ENCODE measurements at places on chromosomes 3 and 15.

- no peak for DNase-seq
Observed at GRCh38 chr3:193016437-193016901, 98.8 kb upstream of the MB21D2 start.

GRCh38 chr3:179652447-179653095 is at the start of gene USP13:
Gene USP13 (plus strand): TSS chr3:179653040. CDS start chr3:179653226, 186 bp downstream.
- DNase-seq = peak; percentile 54

- DNase-seq = no peak
Observed at GRCh38 chr15:101004986-101005747, 86.0 kb downstream of the LRRK1 start.

DNA sequence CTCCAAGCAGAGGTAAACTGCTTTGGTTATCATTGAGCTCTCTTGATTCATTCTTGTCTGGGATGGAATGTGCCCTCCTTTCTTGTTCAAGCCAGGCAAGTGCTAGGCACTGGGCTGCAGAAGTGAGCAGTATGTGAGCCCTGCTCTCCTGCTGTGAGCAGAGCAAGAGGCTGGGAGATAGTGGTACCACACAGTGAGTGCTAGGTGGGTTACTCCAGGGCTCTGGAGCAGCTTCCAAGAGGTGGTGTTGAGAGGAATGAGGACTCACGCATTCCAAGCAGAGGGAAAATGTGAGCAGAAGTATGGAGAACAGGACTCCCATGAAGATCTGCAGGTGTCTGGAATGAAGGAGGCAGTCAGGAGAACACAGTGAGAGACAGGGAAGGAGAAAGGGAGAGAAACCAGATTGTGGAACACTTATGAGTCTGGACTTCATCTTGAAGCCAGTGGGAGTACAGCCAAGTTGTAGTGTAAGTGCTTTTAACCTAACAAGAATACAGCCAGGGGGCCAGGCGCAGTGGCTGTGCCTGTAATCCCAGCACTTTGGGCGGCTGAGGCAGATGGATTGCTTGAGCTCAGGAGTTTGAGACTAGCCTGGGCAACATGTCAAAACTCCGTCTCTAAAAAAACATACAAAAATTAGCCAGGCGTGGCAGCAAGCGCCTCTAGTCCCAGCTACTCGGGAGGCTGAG is 199.9 kb upstream of the CTDSPL start:
- DNase-seq = no peak

DNA sequence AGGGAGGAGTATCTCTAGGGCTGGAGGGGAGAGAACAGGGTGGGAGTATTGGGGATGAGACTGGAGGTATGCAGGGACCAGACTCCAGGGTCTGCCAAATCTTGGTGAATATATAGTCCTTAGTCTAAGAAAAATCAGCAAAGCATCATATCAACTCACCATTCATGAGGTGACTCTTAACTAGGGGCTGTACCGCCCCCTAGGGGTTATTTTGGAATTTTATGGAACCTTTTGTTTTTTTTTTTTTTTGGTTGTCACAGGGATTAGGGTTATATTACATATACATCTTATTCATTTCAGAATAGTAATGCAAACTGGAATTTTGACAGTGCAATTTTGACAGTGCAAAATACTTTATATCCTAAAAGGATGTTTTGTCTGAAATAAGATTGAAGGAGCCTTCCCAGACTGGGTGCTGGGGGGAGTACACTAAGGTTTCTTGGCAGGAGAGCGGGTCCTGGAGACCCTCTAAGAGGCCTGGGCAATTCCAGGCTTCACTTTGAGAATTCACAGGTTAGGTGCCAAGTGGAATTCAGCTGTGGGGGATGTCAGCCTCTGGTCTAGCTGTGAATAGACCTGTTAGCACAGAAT is 7.5 kb downstream of the CMTM7 start:
- DNase-seq = peak; percentile 83

DNA sequence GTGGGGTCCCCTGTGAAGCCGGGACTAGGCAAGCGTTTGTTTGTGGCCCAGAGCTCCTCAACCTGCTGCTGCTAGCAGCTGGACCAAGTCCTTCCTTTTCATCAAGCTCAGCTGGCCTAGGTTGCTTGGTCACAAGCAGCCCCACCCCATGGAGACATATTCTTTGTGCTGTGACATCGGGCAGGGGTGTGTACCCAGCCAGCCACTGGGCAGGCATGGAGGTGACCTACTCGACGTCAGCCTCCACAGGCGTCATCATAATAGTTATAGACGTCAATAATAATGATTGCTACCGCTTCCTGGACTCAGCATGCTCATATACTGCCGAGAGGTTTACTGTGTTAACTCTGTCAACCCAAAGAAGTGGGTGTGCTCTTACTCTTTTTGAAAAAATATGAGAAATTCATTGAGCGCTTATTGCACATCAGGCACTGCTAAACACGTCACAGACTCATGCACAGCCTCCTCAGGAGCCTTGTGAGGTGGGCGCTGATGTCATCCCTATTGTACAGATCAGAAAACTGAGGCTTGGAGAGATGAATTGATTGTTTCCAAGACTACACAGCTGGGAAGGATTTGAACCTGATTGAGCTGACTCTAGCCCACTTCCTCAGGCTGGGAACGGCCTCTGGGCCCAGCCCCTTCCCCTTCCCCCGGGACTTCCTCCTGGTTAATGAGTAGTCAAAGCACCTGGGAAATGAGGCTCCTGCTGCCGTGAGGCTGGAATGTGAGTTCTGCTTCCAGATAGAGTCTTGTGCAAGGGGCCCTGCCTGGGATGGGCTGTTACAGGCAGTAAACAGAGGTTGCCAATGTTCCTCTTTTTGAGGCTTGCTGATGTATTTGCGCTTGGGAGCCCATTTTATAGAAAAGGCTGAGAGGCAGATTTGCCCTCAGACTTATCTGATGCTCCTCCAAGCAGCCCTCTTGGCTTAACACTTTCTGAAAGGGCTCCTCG is 16.2 kb downstream of the SLC6A6 start:
- peak; percentile 99 for DNase-seq

GRCh38 chr15:33032053-33032452 is 162.5 kb downstream of the FMN1 start:
- DNase-seq = no peak

DNA sequence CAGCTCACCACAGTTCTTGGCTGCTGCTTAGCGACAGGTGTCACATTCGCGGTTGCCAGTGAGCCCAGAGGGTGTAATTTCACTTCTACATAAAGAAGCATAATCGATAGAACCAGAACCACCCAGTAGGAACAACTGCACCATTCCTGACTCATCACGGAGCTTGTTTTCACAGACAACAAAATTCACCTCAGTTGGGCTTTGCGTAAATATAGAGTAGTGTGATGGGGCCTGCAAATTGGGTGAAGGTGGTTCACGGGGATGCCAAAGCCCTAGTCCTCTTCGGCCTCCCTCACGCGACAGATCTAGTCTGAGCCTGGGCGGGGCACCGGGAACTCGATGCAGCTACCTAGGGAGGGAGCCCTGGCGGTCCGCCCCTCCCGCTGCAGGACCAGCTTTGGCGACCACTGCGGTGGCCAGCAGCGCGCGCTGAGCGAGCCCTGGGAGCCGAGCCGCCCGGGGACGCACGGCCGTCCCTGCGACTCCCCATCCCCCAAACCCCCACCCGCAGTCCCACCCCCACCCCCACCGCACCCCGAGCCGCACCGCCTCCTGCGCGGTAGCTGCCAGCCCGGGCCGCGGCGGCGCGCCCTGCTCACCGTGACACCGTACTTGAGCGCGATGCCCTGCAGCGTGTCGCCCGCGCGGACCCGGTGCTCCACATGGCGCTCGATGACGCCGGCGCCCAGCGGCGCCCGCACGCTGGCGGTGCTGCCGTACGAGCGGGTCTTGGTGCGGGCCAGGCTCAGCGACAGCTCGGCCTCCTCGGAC is 519 bp downstream of the LYSMD2 start:
- DNase-seq = peak; percentile 42

DNA sequence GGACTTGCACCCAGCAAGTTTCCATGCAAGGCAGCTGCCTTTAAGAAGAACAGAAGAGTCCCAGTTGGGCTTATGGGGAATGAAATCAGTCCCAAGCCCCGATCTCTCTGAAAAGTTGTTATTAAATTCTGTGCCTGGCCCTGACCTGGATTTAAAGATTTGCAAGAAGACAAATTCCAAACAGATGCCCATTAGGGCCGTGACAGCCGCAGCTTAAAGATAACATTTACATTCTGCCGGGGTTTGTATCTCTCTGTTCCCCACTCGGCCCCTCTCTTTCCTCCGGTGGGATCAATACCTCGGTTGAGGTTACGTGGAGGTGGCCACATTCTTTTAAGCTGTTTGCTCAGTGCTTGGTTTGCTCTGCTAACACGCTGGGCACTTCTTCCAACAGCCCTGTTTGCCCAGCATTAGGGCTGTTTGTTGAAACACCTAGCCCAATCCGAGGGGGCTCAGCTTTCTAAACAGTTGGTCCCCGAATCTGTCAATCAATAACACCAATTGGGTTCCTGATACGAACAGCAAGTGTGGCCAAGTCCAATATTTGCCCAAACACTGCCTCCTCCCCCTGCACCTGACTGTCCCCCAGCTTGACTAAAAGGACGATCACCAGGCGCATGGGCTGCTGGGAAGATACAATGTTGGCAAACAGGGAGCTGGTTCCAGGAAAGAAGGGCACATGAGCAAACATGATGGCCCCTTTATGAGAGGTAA is 108.6 kb downstream of the RPLP1 start:
- peak; percentile 75 for DNase-seq

GRCh38 chr3:18432752-18433151 is 7.6 kb upstream of the SATB1 start:
- no peak for DNase-seq

DNA sequence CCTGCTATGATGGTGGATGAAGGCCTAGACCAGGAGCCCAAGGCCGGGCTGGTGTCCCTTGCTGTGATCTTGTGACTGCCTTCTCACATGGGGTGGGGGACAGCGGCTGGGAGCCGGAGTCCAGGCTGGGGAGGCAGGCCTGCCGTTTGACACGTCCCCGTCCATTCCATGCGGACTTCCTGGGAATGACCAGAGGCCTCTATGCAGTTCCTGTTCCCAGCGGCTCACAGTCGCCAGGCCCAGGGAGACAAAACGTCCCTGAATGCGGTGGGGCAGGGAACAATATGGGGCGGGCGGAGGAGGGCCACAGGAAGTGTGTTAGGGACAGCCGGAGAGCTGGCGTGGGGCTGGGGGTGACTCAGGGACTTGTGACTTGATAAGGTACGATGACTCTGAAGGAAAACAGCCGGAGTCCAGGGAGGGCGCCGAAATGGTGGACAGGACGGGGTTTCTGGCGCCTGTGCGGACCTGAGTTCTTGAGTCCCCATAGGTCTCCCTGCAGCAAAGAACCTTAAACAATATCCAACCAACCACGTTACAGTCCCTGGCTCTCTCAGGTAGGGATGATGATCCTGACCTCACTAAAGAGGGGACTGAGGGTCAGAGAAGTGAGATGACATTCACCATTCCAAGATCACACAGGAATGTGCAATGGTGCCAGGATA is 40.5 kb upstream of the SMAD6 start:
- no peak for DNase-seq

DNA sequence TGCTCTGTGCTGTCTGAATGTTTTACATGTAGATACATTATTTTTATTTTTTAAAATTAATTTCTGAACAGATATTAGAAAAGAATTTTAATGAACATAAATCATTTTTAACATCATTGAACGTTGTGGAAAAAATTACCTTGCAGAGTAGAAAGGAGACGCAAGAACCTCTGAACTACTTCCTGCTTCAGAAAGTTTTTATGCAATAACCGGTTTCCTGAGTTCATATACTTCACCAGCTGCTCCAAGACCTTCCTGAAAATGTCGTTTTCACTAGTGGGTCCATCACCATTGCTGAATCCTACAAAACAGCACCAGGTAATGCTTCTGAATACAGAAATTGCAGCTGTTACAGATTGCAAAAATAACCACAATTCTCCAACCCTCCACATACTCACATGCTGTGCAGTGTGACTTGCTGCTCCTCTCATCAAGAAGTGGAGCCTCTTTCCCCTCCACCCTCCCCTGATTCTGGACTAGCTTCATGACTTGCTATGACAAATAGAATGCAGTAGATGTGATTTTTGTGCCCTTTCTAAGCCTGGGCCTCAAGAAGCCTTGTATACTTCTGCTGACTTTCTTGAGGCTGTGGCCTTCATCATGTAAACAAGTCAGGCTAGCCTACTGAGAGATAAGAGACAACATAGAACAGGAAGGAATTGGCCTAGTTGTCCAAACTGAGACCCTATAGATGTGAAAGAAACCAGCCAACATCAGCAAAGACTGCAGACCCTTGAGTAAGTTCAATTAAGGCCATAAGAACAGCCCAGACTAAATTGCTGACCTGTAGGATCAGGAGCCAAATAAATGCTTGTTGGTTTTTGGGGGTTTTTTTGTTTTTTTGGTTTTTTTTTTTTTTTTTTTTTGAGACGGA is 80.4 kb downstream of the TRANK1 start:
- no peak for DNase-seq

DNA sequence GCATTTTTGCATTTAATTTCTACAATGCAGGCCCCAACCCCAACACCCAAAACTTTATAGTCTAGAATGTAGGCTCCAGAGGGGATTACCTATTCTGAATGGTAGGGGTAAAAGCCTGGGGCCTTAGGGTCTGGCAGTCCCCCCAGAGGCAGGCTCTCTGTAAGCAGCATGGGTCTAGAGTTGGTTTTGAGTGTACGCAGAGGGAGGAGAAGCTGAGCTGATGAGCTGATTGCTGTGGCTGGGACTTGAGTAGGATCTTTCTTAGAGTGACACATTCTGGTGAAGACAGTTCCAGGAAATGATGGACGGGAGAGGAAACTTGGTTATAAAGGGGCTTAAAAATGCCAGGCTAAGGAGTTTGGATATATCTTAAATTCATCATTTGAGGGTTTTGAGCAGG is 2.1 kb downstream of the LPP start:
- no peak for DNase-seq

GRCh38 chr15:46089467-46089935 is 454.7 kb downstream of the SQOR start:
- no peak for DNase-seq

GRCh38 chr3:171282041-171282440 is 178.2 kb downstream of the TNIK start:
- no peak for DNase-seq

GRCh38 chr3:20637729-20638128 is 451.7 kb upstream of the SGO1 start:
- DNase-seq = no peak

GRCh38 chr3:52895418-52895817 is 1.9 kb downstream of the STIMATE start:
- DNase-seq = no peak

- DNase-seq = no peak
Observed at GRCh38 chr3:41652931-41653330, 309.0 kb downstream of the ULK4 start.

All from HuH-7 (cell line).